ENCODE measurements at places on chromosomes 16 and 17.

DNA sequence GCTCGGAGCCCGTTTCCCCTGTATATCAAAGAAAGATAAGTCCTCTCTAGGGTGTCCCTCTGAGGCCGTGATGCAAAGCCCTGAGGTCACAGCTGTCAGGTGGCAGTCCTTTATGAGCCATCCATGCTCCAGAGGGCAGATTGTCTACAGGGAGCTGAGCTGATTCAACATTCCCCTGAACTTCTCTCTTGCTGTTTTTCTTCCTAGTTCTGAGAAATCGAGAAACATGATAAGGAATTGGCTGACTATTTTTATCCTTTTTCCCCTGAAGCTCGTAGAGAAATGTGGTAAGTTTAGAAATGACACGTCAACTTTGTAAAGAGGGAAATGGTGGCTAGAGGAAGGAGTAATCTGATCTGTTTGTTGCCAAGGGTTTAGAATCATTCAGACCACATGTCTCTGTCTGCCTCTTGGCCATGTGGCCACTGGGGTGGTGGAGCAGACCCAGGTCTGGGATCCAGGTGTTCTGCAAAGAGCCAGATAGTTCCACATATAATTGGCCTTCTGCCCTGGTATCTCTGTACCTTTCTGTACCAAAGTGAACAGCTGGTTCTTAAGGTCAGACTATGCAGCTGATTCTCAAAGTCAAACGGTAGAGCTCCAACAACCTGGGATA lies 3.5 kb downstream of the CTNS start:
- no peak for DNase-seq

DNA sequence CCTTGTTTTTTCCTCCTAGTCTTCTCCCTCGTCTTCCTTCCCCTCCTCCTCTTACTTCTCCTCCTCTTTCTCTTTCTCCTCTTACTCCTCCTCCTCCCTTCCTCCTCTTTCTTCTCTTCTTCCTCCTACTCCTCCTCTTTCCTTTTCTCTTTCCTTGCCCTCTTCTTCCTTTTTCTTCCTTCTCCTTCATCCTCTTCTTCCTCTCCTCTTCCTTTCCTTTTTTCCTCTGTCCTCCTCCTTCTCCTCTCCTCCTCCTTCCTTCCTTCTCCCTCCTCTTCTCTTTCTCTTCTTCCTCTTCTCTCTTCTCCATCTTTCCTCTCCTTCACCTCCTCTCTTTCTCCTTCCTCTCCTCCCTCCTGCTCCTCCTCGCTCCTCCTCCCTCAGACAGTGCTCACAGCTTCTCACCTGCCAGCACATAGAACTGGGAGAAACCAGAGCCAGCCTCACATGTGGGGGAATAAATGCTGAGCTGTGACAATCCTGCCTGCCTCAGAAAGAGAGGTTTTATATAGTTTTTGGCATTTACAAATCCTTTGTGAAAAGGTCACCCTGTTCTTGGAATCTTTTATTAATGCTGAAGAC lies 84.3 kb upstream of the NLRP1 start:
- no peak for DNase-seq

DNA sequence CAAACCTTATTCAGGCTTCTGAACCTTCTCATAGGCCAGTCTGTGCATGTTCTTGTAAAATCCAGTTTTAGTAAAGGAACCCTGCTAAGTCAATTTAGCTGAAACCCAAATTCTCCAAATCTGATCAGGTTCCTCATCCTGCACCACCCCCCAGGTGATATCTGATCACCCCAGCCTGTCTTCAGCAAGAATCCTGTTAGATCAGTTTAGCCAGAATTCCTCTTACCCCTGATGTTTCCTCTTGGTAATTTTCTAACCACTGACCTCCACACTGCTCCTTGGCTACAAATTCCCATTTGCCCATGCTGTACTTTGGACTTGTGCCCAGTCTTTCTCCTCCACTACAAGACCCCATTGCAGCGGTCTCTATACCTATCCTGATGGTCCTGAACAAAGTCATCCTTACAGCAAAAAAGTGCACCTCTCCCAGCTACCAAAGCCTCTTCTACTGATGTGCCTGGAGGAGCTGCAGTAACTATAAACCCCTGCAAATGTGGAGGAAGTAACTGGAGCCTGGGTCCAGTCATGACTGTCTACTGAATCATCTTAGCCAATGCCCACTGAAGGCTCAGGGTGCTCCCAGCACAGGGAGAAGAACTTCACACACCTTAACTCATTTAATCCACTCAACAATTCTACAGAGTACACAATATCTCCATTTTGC lies 23.8 kb downstream of the TEX14 start:
- DNase-seq = no peak

DNA sequence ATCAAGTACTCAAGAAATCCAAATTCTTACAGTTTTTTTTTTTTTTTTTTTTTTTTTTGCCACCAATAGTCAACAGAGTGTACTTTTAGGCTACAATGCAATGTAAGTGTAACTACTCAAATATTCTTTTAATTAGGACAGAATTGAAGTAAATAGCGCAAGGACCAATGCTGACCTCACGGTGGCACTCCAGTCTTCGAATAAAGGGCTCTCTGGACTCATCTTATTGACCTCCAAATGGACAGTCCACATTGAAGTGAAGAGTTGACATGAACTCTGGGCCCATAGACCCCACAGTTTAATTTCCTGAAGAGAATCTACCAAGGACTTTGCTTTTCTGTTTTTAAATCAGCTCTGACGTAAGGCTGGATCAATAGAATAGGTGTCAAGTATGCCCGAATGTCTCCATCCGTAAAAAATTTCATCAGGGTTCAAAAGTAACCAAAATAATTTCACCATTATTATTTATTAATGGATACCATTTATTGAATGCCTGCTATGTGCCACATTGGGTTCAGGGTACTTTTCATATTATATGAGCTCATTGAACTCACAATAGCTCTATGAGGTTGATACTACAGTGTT lies 7.3 kb upstream of the DDX52 start:
- peak; percentile 56 for DNase-seq

GRCh38 chr17:79438546-79439334 lies 172.1 kb downstream of the RBFOX3 start:
- no peak for DNase-seq

DNA sequence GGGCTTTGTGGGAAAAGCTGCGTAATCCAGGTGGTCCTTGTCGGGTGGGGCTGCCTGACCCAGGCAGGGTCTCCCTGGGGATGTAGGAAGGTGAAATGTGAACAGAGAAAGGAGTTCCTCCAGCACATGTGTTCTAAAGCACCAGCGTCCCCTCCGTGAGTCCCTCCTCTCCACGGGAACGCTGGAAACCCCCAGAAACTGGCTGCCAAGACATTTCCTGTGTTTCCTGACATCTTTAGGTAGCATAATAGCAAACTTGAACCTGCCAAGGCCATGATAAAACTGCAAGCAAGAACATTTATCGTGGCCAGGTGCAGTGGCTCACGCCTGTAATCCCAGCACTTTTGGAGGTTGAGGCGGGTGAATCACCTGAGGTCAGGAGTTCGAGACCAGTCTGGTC lies 12.6 kb upstream of the PYDC1 start:
- DNase-seq = no peak

- DNase-seq = no peak
Observed at GRCh38 chr17:3532106-3532858, 25.3 kb downstream of the TRPV3 start.

GRCh38 chr16:71794018-71794417 lies 14.6 kb downstream of the AP1G1 start:
- DNase-seq = no peak

- no peak for DNase-seq
Observed at GRCh38 chr16:72829846-72830775, 217.8 kb downstream of the ZFHX3 start.

GRCh38 chr16:4976079-4976478 lies 17.9 kb downstream of the SEC14L5 start:
- DNase-seq = no peak

All from AG08395 (cell line).